ENCODE measurements at places on chromosomes 12 and 14.

- no peak for DNase-seq
Observed at GRCh38 chr14:36866867-36867266, 205.2 kb downstream of the PAX9 start.

DNA sequence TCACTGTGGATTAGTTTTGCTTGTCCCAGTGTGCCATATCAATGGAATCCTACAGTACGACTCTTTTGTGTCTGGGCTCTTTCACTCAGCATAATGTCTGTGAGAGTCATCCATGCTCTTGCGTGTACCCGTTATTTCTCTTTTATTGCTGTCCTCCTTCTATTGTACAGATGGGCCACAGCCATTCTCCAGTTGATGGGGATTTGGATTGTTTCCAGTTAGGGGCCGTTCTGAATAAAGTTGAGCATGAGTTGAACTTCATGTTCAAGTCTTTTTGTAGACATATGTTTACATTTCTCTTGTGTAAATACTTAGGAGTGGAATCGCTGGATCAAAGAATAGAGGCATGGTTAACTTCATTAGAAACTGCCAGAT, 38.3 kb downstream of the MYO1H start:
- DNase-seq: no peak

DNA sequence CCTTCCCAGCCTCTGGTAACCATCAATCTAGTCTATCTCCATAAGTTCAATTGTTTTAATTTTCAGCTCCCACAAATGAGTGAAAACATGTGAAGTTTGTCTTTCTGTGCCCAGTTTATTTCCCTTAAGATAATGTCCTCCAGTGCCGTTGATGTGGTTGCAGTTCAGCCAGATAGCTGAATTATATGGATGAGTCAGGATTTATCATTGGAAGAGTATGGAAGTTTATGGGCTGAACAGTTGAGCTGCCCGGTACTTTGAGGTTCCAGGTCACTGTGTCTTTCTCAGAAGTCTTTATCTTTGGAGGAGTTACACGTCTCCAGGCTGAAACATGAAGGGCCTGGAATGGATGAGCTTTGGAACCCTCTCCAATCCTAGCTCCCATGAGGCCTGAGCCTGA, 120.1 kb downstream of the ASCL4 start:
- no peak for DNase-seq

DNA sequence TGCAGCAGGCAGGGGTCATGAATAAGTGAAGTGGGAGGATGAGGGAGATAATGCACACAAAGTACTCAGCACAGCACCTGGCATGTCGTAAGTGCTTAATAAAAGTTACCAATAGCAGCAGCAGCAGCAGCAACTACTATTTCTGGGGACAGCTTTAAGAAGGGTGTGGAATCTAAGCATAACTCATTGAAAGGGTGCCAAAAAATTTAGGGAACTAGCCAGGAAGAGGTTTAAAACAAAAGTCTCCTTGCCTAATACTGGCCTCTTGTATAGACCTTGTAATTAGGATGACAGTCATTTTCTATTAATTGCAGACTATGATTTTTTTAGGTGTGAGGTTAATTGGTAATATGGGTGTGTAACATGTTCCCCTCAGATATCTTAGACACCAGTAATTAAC, 179.9 kb downstream of the PTPN11 start:
- DNase-seq: no peak

DNA sequence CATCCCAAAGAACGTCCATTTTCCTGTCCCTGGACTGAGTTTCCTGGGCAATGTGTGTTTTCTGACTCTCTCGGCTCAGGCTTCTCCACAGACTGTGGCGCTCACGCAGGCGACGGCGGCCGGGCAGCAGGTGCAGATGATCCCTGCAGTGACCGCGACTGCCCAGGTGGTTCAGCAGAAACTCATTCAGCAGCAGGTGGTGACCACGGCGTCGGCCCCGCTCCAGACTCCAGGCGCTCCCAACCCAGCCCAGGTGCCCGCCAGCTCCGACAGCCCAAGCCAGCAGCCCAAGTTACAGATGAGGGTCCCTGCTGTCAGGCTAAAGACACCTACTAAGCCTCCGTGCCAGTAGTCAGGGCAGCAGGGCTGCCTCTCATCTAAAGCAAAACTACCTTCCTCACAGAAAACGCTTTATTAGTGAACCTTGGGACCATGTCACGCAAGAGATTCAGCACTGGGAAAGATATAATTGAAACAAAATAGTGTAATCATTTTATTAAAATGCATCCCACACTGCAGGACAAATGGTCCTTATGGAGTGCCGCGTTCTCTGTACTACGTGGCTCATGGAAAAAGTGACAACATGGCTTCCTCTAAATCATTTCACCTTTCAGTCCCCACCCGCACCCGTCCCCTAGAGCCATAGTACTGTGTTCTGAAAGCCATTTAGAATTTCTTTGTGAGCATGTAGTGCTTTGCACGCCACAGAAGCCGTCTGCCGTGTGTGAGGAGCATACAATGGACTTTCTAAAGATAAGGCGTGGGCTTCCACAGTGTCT, 66.6 kb downstream of the DDX51 start:
- no peak for DNase-seq

- DNase-seq: no peak
Observed at GRCh38 chr12:59398164-59398563, 197.7 kb upstream of the SLC16A7 start.

- no peak for DNase-seq
Observed at GRCh38 chr14:93936245-93936644, 9.1 kb downstream of the FAM181A start.

DNA sequence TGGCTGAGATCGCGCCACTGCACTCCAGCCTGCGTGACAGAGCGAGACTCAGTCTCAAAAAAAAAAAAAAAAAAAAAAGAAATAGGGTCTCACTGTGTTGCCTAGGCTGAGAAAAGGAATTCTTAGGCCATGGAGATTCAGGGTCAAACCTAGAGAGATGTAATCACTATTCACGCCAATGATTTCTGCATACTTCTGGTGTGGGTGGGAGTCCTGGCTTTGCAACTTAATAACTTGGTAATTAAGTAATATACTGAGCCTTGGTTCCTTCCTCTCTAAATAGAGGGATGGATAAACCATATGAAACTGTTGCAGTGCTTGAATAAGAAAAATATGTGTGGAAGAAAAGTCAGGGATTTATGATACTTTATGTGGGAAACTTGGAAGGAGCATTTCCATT, 2.7 kb downstream of the ZNF410 start:
- no peak for DNase-seq

- peak; percentile 90 for DNase-seq
Observed at GRCh38 chr12:5988659-5989116, 43.6 kb upstream of the ANO2 start.

- peak; percentile 33 for DNase-seq
Observed at GRCh38 chr14:102295270-102295669, 9.7 kb downstream of the MOK start.

DNA sequence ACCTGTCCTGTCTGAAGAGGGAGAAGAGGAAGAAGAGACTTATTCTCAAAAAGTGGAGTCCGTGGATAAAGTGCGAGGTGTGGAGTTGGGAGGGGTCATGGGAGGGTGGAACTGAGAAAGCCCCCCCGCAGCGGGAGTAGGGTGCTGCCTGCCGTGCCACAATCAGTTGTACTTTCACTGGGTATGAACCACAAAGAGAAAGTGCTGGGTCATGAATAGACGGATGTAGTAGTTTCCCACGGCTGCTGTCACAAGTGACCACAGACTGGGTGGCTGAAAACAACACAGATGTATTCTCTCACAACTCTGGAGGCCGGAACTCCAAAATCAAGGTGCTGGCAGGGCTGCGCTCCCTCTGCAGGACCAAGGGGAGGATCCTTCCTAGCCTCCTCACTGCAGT, 5.5 kb downstream of the DNAH10 start:
- DNase-seq: no peak

DNA sequence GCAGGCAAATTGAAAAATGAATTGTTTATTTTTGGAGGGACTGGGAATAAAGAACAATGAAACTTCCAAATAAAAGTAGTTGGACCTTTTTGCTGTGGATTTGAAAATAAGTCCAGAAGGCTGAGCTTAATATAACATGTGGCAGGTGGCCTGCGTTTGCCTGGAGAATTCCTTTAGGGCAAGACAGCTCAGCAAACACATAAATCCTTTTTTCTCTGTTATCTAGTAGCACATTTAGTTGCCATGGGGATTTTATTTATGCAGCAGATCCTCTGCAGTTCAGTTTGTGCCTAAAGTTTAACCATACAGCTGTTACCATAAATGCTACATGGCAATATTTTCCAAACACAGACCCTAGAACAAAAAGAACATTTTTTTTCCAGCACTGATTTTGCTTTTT, 180.0 kb downstream of the NPAS3 start:
- no peak for DNase-seq

- no peak for DNase-seq
Observed at GRCh38 chr12:21718944-21719650, 55.4 kb downstream of the KCNJ8 start.

GRCh38 chr14:92551044-92551841, 37.7 kb downstream of the RIN3 start:
- no peak for DNase-seq

DNA sequence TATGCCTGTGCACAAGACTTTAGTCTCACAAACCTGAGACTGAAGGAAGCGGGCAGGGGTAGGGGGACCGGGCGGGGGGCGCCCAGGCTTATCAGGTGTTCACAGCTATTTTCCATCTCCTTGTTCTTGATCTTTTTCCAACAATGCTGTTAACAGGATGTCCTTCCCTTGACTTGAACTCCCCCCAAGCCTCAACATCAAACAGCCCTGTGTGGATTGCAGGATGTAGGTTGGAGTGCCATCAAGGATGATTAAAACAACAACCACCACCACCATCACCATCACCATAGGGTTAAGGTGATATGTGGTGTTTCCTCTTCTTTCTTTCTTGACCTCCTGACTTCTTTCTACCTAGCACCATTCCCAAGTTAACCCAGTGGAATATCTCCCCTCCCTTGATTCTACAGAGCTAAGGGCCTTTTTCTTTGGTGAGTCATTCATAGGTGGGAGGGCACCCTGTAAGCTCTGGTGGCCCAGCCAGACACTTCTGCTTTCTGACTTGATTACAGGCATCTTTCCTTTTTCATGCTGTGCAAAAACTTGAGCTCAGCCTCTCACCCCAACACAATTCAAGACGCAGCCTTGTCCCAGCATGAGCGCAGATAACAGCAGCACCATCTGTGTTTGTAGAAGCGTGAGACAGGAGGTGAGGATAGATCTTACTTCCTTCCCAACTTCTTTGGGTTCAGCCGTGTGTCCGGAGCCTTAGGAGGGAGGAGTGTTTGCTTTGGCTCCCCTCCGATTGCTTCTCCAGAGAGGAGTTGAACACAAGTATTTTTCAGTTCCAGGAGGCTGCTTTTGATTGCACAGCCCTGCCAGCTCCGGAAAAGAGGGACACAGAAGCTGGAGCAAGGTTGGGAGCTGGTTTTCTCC, 26.8 kb downstream of the FLVCR2 start:
- DNase-seq: no peak

- DNase-seq: no peak
Observed at GRCh38 chr14:75333606-75334548, 55.2 kb downstream of the FOS start.

- no peak for DNase-seq
Observed at GRCh38 chr12:124282287-124282686, 12.6 kb upstream of the RFLNA start.

DNA sequence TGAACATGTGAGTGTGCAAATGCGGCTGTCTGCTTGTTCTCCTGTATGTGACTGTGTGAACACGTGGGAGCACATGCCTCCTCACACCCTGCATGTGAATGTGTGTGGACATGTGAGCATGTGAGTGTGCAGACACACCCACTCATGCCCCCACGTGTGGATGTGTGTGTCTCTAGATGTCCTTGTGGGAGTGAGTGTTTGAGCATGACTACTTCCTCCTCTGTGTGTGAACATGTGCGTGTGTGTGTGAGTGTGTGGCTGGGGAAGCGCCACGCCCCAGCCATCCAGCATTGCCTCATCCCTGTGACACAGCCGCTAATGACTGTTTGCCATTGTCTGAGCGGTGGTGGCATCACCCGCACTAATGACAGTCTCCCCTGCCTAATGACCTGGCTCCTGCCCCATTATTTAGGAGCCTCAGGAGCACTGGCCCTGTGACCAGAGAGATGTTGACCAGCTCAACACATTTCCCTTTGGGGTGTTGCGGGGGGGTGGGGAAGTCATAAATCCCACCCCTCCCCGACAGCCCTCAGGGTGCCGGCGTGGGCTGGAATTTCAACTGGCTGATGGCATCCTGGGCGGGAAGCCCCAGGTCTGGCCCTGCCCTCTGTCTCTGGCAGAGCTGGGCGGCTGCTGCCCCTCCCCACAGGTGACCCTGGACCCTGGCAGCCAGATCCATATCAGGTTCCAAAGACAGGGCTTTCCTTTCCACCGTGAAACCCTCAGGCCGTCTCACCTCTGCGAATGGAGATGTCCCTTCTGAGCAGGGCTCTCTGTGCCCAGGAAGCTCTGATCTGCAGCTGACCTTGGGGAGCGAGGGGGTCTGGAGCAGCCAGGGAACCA, 11.5 kb upstream of the KRT80 start:
- peak; percentile 51 for DNase-seq

DNA sequence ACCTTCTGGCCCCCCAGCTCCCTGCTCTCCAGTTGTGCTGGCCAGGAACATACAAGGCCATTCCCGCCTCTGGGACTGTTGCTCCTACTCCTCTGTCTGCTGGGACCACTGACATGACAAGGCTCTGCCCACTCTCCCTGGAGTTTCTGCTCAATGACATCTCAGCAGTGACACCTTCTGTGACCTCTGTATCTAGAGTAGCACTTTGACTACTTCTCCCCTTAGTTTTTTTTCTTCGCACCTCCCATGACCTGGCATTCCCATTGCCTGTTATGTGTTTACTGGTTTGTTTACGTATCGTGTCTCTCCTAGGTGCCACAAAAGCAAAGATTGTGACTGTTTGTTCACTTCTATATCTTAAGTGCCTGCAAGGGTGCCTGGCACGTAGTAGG, 40.1 kb upstream of the TMEM263 start:
- no peak for DNase-seq

- no peak for DNase-seq
Observed at GRCh38 chr14:74838166-74838565, 37.8 kb downstream of the PROX2 start.

GRCh38 chr14:72311516-72311915, 379.3 kb downstream of the RGS6 start:
- no peak for DNase-seq

DNA sequence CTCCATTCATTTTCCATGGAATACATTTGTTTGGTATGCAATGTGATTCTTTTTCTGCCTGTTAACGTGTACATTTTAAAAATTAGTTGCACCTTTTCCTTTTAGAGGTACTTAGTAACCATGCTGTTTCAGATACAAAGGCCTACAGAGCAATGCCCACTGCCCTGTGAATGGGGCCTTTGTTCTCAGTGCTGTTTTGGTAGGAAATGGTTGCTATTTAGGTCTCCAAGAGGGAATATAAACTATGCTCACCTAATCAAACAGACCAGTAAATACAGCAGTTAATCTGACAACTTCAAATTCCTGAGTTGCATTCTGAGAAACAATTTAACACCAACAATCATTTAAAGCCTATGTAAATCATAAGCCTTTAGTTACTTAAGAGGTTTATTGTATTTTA, 188.7 kb downstream of the BCAT1 start:
- no peak for DNase-seq

DNA sequence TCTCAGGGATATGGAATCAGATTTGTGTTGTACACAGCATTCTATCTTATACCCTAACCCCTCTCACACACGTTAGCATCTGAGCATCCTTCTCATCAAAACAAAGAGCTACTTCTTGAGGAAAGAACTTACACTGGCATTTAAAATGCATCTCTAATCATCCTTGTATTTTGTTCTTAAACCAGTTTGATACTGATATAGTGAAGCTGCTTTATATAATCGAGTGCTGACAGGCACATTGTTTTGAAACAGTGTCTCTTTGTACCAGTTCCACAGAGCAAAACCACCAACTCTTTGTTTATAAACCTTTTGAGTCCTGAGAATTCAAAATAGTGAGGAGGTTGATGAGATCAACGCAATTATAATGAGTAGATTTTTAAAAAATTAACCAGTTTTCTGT, 8.8 kb downstream of the GPR33 start:
- DNase-seq: no peak
